Fibroblast of lung (primary cell): ENCODE measurements at places on chromosomes 3 and 15. TPM values are rescaled to one million over a fixed set of nuclear protein-coding genes. Genes with fewer than 3 reads are reported as not detected.

SHISA5 gene
- 92.7 and 136 TPM in 2 replicates for total RNA-seq

PLCB2 gene
- total RNA-seq = under 0.01 TPM in 2 replicates

GNAT1 gene
- not detected in 2 replicates for total RNA-seq

PP2D1 gene
- not detected in 2 replicates for total RNA-seq

RPSA gene
- 1,607 and 2,136 TPM in 2 replicates for total RNA-seq

CCR5 gene
- total RNA-seq = under 0.01 TPM in 2 replicates

PPP1R14D gene
- total RNA-seq = not detected in 2 replicates

DISP2 gene
- total RNA-seq = under 0.01 and 0.26 TPM in 2 replicates

PAK6 gene
- under 0.01 TPM in 1 of 2 replicates, not detected in the other for total RNA-seq
